ENCODE measurements at places on chromosomes 2 and 18.

- no peak for DNase-seq
Observed at GRCh38 chr2:72028351-72028995, 119.2 kb downstream of the CYP26B1 start.

DNA sequence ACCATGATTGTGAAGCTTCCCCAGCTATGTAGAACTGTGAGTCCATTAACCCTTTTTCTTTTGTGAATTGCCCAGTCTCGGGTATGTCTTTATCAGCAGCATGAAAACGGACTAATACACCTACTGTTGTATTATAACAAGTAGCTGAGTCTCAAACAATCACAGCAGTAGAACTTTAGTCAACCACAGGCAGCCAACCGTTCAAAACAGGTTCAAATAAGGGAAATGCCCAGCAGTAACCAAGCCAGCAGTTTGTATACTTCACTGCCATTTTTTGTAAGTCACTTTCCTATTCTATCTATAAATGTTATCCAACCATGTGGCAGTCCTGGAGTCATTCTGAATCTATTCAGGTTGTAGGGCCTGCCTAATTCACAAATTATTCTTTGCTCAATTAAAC is 1560.6 kb upstream of the SLC39A10 start:
- no peak for DNase-seq

DNA sequence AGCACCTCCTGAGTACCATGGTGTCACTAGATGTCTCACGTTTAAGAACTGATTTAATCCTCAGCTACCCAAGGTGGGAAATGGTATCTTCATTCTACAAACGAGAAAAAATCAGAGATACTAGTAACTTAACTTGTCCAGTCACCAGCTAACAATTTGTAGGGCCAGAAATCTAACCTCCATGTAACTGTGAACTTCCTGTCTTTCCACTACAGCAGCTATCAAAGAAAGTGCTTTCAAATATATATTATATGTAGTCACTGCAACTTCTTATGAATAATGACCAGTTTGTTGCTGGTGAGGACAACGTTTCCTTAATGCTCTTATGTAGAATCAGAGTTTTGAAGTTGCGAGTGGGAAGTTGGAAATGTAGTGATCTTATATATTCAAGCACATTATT is 1.9 kb downstream of the REV1 start:
- DNase-seq = no peak

GRCh38 chr2:131419441-131419840 is 55.5 kb upstream of the RAB6D start:
- DNase-seq = no peak

GRCh38 chr18:10094154-10094553 is 180.3 kb downstream of the VAPA start:
- no peak for DNase-seq

DNA sequence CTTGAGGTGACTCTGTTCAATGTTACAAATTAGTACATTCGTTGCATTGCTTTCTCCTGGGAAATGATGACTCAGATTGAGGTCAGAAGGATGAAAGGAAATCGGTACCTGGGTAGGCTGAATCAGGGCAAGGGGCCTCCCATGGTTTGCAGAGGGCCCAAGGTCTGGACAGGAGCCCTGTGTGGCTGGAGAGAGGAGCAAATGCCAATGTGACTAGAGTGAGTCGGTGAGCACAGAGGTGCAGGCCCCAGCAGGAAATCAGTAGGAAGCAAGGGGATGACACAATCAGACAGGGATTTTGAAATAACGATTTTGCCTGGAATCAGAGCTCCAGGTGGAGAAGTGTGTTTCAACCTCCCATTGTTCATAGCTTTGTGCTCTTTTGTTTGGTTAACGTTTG is 118.9 kb downstream of the CCDC102B start:
- no peak for DNase-seq

DNA sequence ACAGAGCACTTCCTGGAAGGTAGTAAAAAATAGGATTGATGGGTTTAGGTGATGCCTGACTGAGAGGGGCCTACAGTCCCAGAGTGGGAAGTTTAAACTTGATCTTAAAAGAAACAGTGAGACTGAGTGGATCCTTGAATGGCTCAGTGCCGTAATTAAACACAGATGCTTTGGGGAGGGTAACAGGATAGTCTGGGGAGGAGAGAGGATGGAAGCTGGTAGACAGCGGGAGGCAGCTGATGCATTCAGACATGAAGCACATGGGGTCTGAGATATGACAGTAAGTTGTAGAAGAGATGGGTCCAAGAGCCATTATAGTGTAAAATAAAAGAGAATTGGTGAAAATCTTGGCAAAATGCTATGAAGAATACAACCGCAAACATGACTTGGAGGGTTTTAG is 54.4 kb downstream of the AOX1 start:
- DNase-seq = no peak

- no peak for DNase-seq
Observed at GRCh38 chr2:110116033-110116710, 550 bp upstream of the MALL start.

DNA sequence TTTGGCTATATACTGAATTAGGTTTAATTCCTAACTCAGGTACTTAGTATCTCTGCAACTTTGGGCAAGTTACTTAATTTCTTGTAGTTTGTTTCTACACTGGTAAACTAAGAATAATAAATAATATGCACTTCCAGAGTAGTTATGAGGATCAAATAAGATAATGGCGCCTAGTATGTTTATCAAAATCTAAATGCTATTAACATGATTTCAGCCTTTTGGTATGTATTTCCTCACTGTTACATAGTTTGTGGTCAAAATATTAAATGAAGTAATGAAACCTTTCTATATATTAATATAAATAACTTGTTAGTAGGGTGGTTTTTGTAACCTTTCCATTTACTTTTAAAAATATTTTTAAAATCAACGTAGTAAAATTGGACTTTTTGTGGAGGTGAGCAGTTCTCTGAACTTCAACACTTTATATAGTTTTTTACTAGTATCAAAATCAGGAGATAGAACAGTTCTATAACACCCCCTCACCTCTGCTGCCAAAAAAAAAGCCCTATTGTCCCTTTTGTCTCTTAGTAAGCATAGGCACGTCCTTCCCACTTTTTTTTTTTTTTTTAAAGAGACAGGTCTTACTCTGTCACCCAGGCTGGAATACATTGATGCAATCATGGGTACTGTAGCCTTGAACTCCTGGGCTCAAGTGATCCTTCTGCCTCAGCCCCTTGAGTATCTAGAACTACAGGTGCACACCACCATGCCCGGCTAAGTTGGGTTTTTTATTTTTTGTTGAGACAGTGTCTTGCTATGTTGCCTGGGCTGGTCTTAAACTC is 44.8 kb downstream of the RAB3GAP1 start:
- DNase-seq = no peak

DNA sequence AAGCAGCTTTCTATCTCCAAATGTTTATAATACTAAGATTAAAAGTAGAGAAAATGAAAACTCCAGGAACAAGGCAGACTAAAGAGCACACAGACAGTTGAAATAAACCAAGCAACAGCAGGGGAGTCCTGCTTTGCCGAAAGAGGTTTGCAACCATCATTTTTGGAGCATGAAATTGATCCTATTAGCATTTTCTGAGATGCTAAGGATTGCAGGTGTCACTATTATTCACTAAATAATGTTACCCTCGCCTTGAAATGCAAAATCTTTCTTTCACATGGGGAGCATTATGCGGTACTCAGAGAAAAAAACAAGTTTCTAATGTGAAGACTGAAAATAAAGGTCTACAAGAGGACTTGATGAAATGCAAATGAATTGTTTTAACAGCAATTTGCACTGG is 81.7 kb upstream of the DNAJC10 start:
- no peak for DNase-seq

DNA sequence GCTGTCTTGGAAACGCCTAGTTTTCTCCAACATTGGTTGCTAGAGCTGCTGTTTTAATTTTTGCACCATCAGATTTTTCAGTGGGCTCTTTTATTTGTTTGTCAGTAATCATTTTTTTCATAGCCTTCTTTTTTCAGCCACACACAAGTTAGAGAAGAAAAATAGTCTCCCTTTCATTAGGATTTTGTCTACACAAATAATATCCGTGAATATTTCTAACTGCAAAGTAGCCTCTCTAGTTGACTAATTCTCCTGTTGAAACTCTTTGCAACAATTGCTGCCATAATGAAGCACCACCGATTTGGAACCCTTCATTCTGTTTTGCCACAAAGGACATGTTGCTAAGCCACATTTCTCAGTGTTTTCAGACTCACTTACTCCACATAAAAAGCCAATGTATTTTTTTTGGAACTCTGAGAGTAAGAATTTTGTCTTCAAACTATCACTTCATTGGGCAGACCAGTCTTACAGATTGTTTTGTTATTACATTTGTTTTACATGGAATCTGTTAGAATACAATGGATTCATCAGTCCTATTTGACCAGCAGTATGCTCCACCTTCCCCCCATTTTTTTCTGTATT is 9.6 kb downstream of the KCNJ3 start:
- no peak for DNase-seq

- no peak for DNase-seq
Observed at GRCh38 chr2:134660626-134661402, 58.0 kb downstream of the TMEM163 start.

DNA sequence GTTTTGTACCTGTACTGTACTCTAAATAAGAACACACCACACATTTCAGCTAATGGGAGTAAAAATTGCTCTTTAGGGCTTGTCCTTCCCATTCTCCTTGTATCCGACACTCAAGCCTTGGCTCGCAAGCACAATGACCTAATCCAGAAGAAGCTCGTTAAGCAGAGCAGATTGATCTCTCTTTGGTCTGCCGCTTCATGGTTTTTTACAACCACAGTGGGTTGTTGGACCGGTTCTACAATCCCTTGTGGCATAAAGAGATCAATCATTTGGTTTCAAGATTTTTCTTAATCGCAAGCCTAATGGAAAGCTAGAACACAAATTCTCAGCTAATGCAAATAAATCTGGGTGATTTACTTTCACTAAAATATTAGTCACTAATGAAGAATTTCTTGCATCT is 662.1 kb downstream of the LRP1B start:
- DNase-seq = no peak

- no peak for DNase-seq
Observed at GRCh38 chr2:28745876-28746275, 5.8 kb upstream of the PPP1CB start.

DNA sequence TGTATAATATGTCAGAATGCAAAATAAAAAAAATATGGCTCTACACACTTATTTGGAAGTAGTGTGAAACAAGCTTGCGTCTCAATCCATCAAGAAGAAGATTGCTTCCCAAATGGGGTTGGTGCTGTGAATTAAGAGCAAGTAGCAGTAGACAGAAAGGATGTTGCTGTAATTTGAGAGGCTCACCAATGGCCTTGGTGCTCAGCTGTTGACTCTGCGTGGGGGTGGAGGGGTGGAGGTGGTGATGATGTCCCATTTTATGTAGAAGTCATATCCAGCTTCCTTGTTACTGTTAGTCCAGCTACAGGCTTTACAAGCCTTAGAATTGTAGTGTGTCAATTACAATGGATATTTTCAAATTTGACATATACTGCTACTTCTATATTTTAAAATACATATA is 223.4 kb upstream of the RND3 start:
- no peak for DNase-seq

- no peak for DNase-seq
Observed at GRCh38 chr18:74611765-74612164, 14.1 kb downstream of the ZNF407 start.

GRCh38 chr2:17800693-17801458 is 15.4 kb upstream of the MSGN1 start:
- no peak for DNase-seq

- DNase-seq = no peak
Observed at GRCh38 chr2:126644630-126645191, 11.2 kb upstream of the GYPC start.

GRCh38 chr2:223929571-223930102 is 15.5 kb downstream of the WDFY1 start:
- no peak for DNase-seq

DNA sequence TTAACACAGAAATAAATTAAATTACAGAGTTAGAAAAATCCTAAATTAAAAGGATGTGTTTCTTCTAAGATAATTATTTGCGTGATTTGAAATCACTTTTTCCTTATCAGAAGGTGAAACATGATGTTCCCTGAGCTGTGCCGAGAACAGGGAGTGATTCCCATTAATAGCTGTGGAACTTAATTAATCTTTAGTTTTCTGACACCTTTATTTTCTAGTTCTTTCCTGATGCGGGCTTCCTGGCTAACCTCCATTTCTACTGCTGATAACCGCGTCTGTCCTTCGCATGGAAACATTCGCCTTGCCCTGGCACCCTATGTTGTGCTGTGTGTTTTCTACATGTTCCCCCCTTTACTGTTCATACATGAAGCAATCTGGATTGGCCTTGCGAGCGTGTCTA is 172.9 kb downstream of the FAM210A start:
- DNase-seq = no peak

- no peak for DNase-seq
Observed at GRCh38 chr2:236687296-236687965, 117.8 kb downstream of the ACKR3 start.

DNA sequence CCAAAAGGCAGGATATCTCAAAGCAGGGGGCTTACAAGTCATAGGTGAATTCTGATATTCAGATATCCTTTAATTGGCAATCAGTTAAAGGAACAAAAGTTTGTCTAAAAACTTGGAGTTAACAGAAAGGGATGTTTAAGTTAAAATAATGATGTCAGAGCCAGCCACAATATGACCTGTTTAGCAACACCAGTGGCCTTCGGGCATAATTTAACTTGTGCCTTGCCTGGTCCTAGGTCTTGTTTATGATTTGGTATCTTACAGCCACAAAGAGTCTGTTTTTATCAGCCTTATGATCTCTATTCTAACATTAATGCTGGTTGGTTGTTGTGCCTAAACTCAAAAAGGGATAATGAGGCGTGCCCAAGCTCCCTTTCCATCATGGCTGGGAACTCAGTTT is 252.9 kb downstream of the RNF152 start:
- no peak for DNase-seq

GRCh38 chr2:88016086-88016959 is at the start of gene RNU2-63P:
Gene RNU2-63P (minus strand): TSS chr2:88016547.
- DNase-seq = peak; percentile 58

- DNase-seq = peak; percentile 1
Observed at GRCh38 chr2:76281156-76281841, 570.6 kb upstream of the GCFC2 start.

DNA sequence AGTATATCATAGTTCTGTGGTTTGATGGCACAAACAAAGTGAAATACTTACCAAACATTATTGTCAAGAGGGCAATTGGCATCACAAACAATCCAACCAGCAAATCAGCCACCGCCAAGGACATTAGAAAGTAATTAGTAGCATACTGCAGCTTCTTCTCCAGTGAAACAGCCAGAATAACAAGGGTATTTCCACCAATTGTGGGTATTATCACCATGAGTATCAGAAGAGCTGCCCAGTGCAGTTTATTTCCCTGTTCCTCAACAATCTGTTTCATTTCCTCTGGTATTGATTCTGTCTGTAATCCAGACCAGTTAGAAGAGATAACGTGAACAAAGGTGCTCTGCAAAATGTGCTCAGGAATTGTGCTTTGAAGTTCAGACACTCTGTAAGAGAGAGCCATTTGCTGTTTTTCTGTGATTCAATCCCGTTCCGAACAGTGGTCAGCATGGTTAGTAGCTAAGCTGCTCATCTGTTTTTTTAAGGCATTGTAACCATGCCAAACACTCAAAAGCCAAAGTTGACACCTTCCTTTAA is 1.4 kb downstream of the HTR2B start:
- no peak for DNase-seq

GRCh38 chr2:175935289-175936181 is 66.5 kb downstream of the LNPK start:
- DNase-seq = no peak

- DNase-seq = no peak
Observed at GRCh38 chr2:164620457-164620856, 825 bp downstream of the GRB14 start.

Measured in NCI-H2171 (cell line).